ENCODE measurements at places on chromosomes 12 and 14. TPM values are rescaled to one million over a fixed set of nuclear protein-coding genes. Genes with fewer than 3 reads are reported as not detected.

- DNase-seq: peak; percentile 84
Observed at GRCh38 chr14:23567186-23568020, at the start of gene AP1G2. AP1G2 (minus strand) TSS chr14:23567791; CDS start chr14:23567314, 477 bp downstream.

- DNase-seq: no peak
Observed at GRCh38 chr14:61285364-61285763, 4.2 kb upstream of the TMEM30B start.

- no peak for DNase-seq
Observed at GRCh38 chr12:6167327-6168280, 32.6 kb upstream of the CD9 start.

- no peak for DNase-seq
Observed at GRCh38 chr14:98748966-98749365, 523.0 kb downstream of the BCL11B start.

DNA sequence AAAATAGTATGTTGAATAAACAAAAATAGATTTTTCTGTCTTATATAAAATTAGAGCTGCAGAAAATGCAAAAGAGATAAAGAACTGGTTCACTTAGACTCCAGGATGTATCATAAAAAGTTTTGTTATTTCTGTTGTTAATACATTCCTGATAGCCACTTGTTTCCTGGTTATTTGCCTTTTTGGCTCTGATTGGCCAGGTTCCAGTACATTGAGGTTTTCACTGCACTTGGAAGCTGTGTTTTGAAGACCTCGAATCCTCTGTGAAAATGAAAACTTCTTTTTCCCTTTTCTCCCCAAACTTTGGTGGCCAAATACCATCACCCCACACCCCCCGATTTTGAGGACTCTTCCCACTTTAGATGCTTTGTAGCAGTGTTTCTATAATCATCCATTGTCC, 525.3 kb downstream of the MED13L start:
- DNase-seq: peak; percentile 15

RGS6 gene
- 26.0 TPM for total RNA-seq

- peak; percentile 20 for DNase-seq
Observed at GRCh38 chr12:122422730-122423257, 325 bp upstream of the CLIP1 start.

DNA sequence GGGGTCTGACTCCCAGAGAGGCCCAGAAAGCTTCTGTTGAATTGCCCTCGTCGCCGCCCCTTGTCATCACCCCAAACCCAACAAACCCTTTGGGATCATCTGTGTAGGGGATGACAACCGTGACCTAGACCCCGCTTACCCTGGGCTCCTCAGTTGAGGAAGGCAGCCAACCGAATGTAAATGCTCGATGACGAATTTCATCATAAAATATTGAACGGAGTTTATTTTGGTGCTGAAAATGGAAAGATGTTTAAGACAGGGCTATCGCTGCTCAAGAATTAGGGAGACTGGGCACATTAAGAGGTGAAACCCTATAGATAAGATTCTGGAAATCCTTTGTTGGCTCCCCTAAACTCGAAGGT, 512 bp downstream of the ACTR10 start:
- DNase-seq: no peak

CDCA3 gene
- 0.81 TPM for total RNA-seq

GRCh38 chr12:100464529-100464928, 9.1 kb upstream of the NR1H4 start:
- DNase-seq: no peak

DNA sequence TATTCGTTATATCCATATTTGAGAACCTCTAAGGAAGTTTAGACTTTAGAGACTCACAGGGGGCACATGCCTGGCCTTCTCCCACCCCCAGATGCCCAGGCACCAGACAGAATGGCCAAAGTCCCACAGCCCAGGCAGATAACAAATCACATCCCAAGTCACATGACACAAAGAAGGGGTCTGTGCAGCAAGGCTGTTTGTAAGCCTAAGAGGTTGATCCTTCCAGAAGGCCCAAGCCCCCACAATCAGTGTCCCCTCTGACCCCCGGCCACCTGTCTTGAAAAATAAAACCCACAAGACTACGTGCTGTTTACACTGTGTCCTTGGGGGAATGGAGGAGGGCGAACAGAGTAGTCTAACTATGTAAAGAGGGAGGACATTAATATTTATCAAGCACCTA, 5.1 kb downstream of the CTDSP2 start:
- DNase-seq: no peak

LGR5 gene
- total RNA-seq: not detected

TBC1D30 gene
- 0.68 TPM for total RNA-seq

GRCh38 chr12:24364921-24365320, 415.5 kb upstream of the SOX5 start:
- DNase-seq: no peak

NPAS3 gene
- total RNA-seq: 2.8 TPM

GRCh38 chr12:14186193-14186502, 179.3 kb upstream of the ATF7IP start:
- DNase-seq: no peak

- no peak for DNase-seq
Observed at GRCh38 chr14:90924621-90925340, 108.6 kb upstream of the TTC7B start.

- no peak for DNase-seq
Observed at GRCh38 chr14:43591776-43592175, 915.3 kb downstream of the FSCB start.

RNF212B gene
- total RNA-seq: not detected

DNA sequence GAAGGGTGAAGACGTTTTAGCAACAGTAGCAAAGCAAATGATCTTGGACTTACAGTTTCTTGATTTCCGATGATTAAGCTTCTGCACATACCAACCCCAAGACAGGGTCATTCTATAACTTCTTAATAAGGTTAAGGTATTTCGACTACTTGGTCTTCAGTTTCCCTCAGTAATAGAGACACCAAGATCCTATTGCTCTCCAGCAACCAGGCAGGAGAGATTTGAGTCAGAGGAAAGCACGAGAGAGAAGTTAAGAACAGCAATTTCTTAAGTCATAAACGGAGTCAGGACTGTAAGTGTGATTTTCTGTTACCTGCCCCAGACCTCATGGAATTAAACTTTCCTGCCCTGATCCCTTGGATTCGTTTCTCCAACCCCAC, 215.6 kb downstream of the TTC8 start:
- no peak for DNase-seq

HOXC4 gene
- not detected for total RNA-seq

TAS2R8 gene
- not detected for total RNA-seq

DNA sequence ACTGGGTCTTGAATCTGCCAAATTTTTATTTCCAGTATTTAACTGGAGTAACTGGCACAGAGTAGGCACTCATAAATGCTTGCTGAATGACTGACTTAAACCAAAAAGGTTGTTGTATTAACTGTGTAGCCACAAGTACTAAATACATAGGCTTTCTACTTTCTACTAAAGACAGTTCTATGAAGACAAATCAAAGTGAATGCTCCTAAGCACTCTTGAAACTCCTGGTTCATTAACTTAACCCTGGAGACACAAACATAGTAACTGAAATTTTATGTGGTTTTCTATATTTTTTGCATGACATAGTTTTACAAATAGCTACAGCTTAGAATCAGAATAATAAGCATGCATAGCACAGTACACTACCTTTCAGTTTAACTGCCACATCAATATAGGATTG, 70.4 kb downstream of the TXNDC16 start:
- no peak for DNase-seq

DNA sequence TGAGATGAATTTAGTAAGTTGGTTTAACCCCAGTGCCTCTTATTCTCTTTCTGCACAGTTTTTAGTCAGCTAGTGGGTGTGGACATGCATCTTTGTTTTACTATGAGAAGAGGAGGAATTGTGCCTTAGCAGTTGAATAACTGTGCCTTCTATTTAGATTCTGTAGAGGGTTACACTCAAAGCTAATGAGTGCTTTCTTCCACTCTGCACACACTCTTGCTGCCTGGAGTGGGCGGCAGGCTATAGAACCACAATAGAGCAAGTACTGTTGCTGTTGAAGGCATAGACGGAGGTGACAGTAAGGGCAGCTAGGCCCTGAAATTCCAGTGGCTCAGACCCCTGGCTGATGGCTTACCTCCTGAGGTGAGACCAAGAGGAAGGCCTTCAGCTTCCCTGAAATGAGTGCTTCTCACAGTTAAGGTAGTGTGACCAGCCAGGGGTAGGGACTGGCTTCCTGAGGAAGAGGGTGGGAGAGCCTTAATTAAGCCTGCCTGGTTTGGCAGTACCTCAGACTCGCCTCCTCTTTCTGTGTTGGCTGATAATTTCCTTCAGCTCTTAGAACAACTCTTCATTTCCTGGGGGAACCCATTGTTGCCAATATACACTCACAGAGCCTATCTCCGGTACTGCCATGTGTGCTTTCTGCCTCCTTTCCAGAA, 24.7 kb downstream of the SUSD6 start:
- peak; percentile 25 for DNase-seq

- DNase-seq: no peak
Observed at GRCh38 chr12:57940052-57940914, 1.1 kb upstream of the ATP23 start.

- no peak for DNase-seq
Observed at GRCh38 chr12:82804601-82805000, 117.9 kb downstream of the TMTC2 start.

PDZRN4 gene
- total RNA-seq: 0.28 TPM

SART3 gene
- total RNA-seq: 28.2 TPM

CD27 gene
- not detected for total RNA-seq

- DNase-seq: no peak
Observed at GRCh38 chr12:128339126-128339520, 72.2 kb downstream of the TMEM132C start.

DNA sequence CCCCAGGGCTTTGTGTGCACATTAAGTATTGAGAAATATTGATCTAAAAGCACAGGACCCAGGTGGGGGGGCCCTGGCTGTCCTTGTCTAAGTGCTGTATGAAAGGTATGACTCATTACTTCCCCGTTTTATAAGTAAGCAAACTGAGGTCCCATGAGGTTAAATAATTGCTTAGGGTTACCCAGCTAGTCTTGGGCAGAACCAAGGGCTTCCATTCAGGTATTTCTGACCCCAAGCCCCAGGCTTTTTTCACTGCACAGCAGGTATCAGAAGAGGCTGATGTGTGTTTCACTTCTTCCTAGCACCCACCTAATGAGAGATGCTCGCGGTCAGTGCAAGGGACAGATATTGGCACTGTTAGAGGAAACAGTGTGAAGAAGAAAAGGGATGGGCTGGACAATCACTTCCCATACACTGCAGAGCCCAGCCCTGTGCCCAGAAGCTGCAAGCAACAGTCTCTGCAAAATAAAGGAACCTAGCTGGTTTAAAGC, 4.7 kb upstream of the TC2N start:
- DNase-seq: no peak

- no peak for DNase-seq
Observed at GRCh38 chr12:15274561-15274967, 47.7 kb upstream of the PTPRO start.

SLC11A2 gene
- 30.1 TPM for total RNA-seq

FLVCR2 gene
- total RNA-seq: 2.9 TPM

GPD1 gene
- total RNA-seq: 9.5 TPM

GRCh38 chr12:46419675-46420074, 47.1 kb upstream of the SLC38A2 start:
- DNase-seq: no peak

DNA sequence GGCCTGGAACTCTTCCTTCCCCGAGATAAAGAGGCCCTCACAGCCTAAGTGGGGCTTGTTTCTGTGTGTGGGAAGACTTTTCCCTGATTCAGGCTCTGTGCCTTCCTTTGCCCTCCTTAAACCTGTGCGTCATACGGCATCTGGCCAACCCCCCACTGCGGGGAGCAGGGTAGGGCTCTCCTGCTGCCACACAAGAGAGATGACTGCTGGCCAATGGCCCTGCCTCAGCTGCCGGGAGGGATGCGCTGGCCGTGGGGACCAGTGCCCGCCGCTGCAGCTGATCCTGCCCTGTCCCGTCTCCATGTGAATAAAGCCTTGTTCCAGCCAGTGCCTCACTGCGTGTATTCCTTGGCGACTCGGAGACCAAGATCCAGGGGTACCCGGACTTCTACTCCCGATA, 42.5 kb upstream of the BEGAIN start:
- no peak for DNase-seq

DNA sequence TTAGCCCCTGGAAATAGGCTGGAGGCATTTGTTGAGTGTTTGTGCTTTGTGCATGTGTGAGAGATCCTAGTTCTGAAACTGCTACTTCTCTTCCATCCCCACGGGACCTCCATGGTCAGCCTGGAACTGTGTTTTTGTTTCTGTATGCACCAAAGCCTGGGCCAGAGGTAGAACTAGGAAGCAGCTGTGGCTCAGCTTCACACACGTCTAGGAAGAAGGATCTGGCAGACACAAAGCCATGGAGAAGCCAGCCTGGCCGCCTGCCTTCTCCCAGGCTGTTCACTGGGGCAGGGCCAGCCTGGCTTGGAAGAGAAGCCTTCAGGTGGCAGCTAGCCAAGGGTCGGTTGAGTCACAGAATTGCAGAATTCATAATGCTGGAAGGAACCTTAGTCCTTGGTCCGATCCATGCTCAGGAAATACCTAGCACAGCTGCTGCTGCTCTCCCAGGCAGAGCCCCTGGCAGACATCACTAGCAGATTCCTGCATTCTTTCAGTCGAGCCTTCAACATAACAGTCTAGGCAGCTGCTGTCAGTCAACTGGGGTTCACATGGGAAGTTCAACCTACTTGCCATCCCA, 27.0 kb downstream of the RIN3 start:
- peak; percentile 94 for DNase-seq

GRCh38 chr12:325906-326305, 63.2 kb downstream of the KDM5A start:
- no peak for DNase-seq

GRCh38 chr12:52351196-52352059, 15.9 kb downstream of the KRT85 start:
- DNase-seq: peak; percentile 54

GRCh38 chr14:89422952-89423345, 5.9 kb upstream of the FOXN3 start:
- no peak for DNase-seq

ALDH1L2 gene
- total RNA-seq: 1.5 TPM

DNA sequence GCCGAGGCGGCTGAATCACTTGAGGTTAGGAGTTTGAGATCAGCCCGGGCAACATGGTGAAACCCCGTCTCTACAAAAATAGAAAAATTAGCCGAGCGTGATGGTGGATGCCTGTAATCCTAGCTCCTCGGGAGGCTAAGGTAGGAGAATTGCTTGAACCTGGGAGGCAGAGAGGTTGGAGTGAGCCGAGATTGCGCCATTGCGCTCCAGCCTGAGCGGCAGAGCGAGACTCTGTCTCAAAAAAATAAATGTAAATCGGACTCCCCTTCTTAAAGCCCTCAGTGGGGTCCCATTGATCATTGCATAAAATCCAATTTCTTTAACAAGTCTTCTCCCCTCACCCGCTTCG, 908 bp downstream of the TDP1 start:
- DNase-seq: no peak

- no peak for DNase-seq
Observed at GRCh38 chr14:20632448-20632830, 9.1 kb downstream of the OR6S1 start.

DNA sequence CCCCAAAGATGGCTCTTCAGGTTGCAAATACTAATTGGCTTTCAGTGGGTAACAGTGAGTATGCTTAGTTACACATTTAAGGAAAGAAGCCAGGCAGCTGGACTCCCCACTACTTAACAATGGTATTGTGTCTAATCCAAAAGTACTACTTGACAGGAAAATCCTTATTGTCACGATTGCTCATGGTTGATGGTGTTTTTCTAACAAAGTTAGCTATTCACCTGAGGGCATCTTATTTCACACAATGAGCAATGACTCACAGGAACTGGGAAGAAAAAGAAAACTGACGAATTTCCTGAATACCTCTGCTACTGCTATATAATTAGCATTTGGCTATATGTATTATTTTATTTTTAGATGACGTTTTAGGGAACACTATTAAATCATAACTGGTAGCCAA, 33.4 kb upstream of the ALG10 start:
- DNase-seq: no peak

FKBP3 gene
- total RNA-seq: 105 TPM

SNW1 gene
- total RNA-seq: 59.7 TPM

TOMM20L gene
- not detected for total RNA-seq

All from heart right ventricle (tissue), 16 donors.